Tibial nerve (tissue), 4 donors: ENCODE measurements at places on chromosomes 3 and 15. TPM values are rescaled to one million over a fixed set of nuclear protein-coding genes. Genes with fewer than 3 reads are reported as not detected.

- no peak for DNase-seq
- H3K27me3 ChIP-seq = no peaks in the 10 kb centered on the region
- no peak overlapping the region for H3K27ac ChIP-seq
- no peak overlapping the region for H3K4me3 ChIP-seq
- no peaks in the 10 kb centered on the region for H3K4me1 ChIP-seq
These were observed 40.9 kb downstream of the STRIT1 start for GRCh38 chr3:155252535-155252934.

DNA sequence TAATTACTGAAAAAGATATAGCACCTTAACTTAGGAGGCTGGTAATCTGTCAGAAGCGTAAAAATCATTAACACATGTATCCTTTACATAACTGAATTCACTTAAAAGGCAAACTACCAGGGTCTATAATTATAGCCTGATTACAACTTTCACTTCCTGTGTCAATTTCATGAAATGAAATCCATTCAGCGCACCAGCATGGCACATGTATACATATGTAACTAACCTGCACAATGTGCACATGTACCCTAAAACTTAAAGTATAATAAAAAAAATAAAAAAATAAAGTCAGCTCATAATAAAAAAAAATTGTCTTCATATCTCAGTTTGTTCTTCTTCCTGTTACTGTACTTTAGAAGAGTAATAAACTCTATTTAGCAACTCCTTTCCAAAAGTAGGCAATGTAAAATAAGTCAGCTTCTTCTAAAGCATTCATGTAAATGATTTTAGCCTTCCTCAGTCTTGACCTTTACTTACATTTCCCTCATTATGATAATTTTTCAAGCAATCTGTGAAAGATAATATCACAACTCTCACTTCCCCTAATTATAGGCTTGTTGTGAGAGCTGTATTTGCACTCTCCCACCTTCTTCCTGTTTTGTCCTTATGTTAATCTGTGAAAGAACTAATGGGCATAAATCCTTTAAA lies 50.1 kb downstream of the KBTBD8 start:
- no peak for DNase-seq
- H3K4me3 ChIP-seq = no peak overlapping the region
- H3K27me3 ChIP-seq = no peaks in the 10 kb centered on the region
- H3K27ac ChIP-seq = no peak overlapping the region
- no peaks in the 10 kb centered on the region for H3K36me3 ChIP-seq
- H3K4me1 ChIP-seq = no peaks in the 10 kb centered on the region

GRCh38 chr3:52350416-52350815 lies 34.3 kb downstream of the DNAH1 start:
- H3K27ac ChIP-seq = no peak overlapping the region
- H3K27me3 ChIP-seq = no peaks in the 10 kb centered on the region
- no peaks in the 10 kb centered on the region for H3K4me1 ChIP-seq
- peaks cover 3% of the 10 kb centered on the region for H3K36me3 ChIP-seq
- H3K4me3 ChIP-seq = no peak overlapping the region
- no peak for DNase-seq

GRCh38 chr3:62036726-62037125 lies 336.6 kb downstream of the FEZF2 start:
- H3K36me3 ChIP-seq = no peaks in the 10 kb centered on the region
- no peak overlapping the region for H3K27ac ChIP-seq
- H3K4me3 ChIP-seq = no peak overlapping the region
- H3K4me1 ChIP-seq = peaks cover 9% of the 10 kb centered on the region
- H3K27me3 ChIP-seq = no peaks in the 10 kb centered on the region

- H3K36me3 ChIP-seq = no peaks in the 10 kb centered on the region
- no peak overlapping the region for H3K27ac ChIP-seq
- no peak overlapping the region for H3K4me3 ChIP-seq
- DNase-seq = no peak
- H3K4me1 ChIP-seq = peaks cover 53% of the 10 kb centered on the region
These were observed 7.6 kb downstream of the CHSY1 start for GRCh38 chr15:101244036-101244781.

- no peak overlapping the region for H3K4me3 ChIP-seq
- no peaks in the 10 kb centered on the region for H3K27me3 ChIP-seq
- H3K36me3 ChIP-seq = no peaks in the 10 kb centered on the region
- no peak for DNase-seq
These were observed 3.9 kb upstream of the CD96 start for GRCh38 chr3:111538111-111538510.

GRCh38 chr3:139758654-139759291 lies 81.0 kb upstream of the NMNAT3 start:
- H3K36me3 ChIP-seq = no peaks in the 10 kb centered on the region
- H3K4me1 ChIP-seq = no peaks in the 10 kb centered on the region
- no peaks in the 10 kb centered on the region for H3K27me3 ChIP-seq
- no peak overlapping the region for H3K27ac ChIP-seq
- DNase-seq = no peak
- no peak overlapping the region for H3K4me3 ChIP-seq

DNA sequence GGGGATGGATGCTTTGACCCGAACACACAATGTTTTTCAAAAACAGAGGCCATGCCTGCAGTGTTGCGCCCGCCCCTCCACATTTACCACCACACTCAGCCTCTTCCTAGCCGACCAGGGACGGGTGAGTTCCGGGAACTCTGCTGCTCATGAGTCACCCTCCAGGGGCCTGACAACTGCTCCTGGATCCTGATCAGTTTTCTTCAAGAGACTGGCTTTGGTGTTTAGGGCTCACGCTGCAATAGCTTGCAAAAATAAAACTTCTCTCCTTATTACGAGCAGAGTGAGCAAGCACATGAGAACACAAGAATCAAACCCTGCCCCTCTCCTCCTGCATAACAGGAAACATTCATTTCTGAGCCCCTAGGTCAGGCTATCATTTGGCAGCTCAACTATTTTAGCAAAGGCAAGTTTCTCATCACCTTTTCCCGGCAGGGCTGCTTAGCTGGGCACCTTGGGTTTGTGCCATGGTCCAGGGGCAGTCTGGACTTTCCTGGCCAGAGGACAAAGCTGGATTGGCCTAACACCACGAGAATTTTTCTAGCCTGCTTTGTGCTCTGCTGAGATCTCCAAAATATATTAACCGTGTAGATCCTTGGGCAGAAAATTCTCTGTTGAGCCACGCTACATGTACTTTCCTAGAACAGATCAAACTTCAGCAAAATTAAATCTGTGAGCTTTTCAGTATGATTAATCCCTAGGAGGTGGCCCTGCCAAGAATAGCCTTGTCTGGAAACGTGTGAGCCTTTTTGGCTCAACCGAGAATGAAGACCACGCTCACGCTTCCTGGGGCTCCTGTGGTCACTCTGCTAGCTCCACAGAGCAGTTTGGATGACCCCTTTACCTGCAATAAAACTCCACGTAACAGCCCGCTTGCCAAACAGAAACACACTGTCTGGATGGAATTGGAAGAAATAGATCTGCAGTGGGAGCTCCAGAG lies 52.7 kb upstream of the SPATA12 start:
- no peaks in the 10 kb centered on the region for H3K36me3 ChIP-seq
- no peak overlapping the region for H3K4me3 ChIP-seq
- peak; percentile 61 for DNase-seq
- peaks cover 41% of the 10 kb centered on the region for H3K4me1 ChIP-seq
- H3K27ac ChIP-seq = peak overlapping the region; percentile 77
- H3K27me3 ChIP-seq = no peaks in the 10 kb centered on the region

GRCh38 chr3:17800232-17800631 lies 57.8 kb upstream of the TBC1D5 start:
- no peak overlapping the region for H3K4me3 ChIP-seq
- H3K4me1 ChIP-seq = no peaks in the 10 kb centered on the region
- no peak overlapping the region for H3K27ac ChIP-seq

GRCh38 chr3:63051920-63052319 lies 176.7 kb upstream of the CADPS start:
- no peaks in the 10 kb centered on the region for H3K27me3 ChIP-seq
- DNase-seq = no peak
- no peaks in the 10 kb centered on the region for H3K36me3 ChIP-seq
- no peak overlapping the region for H3K27ac ChIP-seq

- no peaks in the 10 kb centered on the region for H3K36me3 ChIP-seq
- no peak for DNase-seq
- no peak overlapping the region for H3K27ac ChIP-seq
- H3K4me3 ChIP-seq = no peak overlapping the region
- H3K27me3 ChIP-seq = no peaks in the 10 kb centered on the region
These were observed 261.3 kb downstream of the RPLP1 start for GRCh38 chr15:69713726-69714559.

DNA sequence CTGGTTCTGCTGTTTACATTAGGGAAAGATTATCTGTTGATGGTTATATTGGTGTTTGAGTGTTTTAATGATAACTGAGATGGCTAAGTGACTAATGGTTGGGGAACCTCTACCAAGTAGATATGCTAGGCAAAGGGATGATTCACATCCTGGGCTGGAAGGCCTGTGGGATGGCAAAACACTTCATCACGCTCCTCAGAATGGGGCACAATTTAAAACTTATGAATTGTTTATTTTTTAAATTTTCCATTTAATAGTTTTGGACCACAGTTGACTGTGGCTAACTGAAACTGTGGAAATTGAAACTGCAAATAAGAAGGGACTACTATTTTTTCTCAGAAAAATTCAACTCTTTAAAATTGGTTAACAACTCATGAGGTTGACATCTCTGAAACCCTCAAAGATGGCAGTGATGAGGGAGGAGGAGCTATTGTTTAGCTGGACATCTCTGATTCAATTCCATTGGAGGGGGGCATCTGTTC lies 100.5 kb upstream of the ZBED2 start:
- no peak overlapping the region for H3K27ac ChIP-seq
- H3K4me1 ChIP-seq = no peaks in the 10 kb centered on the region
- no peaks in the 10 kb centered on the region for H3K27me3 ChIP-seq
- DNase-seq = no peak

- no peak overlapping the region for H3K27ac ChIP-seq
- DNase-seq = no peak
- H3K4me1 ChIP-seq = no peaks in the 10 kb centered on the region
- H3K36me3 ChIP-seq = no peaks in the 10 kb centered on the region
These were observed 58.1 kb upstream of the FOXP1 start for GRCh38 chr3:71641674-71642073.

DNA sequence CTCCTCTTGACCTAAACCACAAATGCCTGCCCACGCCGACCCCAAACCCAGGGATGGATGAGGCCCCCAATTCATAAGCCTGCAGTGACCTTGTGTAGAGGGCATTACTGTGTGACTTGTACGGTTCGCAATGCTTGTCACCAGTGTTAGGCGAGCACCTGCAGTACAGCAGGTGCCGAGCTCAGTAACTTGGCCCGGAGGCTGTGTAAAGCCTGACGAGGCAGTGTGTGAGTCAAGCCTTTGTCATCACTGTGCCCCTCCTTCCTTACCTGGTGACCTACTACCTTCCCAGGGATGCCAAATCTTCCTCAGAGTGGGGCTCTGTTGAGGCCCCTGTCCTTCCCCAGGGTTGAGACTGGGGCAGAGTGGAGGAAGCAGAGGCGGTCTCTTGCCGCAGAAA lies 37.2 kb upstream of the TMEM115 start:
- no peaks in the 10 kb centered on the region for H3K4me1 ChIP-seq
- no peak overlapping the region for H3K27ac ChIP-seq
- no peak for DNase-seq
- no peaks in the 10 kb centered on the region for H3K27me3 ChIP-seq
- H3K36me3 ChIP-seq = no peaks in the 10 kb centered on the region

Gene CELF6
- 8.2 TPM for total RNA-seq

Gene ADGRG7
- total RNA-seq = not detected

Gene EIF4A2
- total RNA-seq = 465 TPM

Gene MASP1
- 10.9 TPM for total RNA-seq

Gene LTK
- total RNA-seq = 0.90 TPM

Gene RPP14
- total RNA-seq = 14.0 TPM

Gene RBP2
- total RNA-seq = not detected

Gene CCDC54
- not detected for total RNA-seq

Gene RHOV
- not detected for total RNA-seq
